ENCODE measurements at places on chromosomes 1 and 21.

GRCh38 chr1:43232482-43232881 is 37.3 kb upstream of the TMEM125 start:
- no peak for DNase-seq

DNA sequence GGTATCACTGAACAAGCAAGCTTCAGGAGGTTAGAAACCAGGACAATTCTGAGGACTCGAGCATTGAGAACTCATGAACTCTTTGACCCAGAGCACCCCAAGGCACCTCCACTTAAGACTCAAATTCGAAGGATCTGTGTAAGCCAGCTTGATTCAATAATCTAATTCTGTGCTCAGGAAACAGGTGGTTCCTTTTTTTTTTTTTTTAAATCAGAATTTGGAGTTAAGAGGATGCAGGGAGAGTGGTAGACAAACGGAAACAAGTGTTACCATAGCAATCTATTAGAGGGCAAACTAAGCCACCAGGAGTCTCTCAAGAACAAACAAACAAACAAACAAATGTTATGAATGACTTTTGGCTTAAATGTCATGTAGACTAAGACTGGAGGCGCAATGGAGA is 53.8 kb upstream of the DPH5 start:
- peak; percentile 80 for DNase-seq

GRCh38 chr1:15426492-15427279 is 11.6 kb upstream of the CTRC start:
- no peak for DNase-seq

GRCh38 chr1:11301601-11302000 is 28.6 kb downstream of the UBIAD1 start:
- DNase-seq = no peak

DNA sequence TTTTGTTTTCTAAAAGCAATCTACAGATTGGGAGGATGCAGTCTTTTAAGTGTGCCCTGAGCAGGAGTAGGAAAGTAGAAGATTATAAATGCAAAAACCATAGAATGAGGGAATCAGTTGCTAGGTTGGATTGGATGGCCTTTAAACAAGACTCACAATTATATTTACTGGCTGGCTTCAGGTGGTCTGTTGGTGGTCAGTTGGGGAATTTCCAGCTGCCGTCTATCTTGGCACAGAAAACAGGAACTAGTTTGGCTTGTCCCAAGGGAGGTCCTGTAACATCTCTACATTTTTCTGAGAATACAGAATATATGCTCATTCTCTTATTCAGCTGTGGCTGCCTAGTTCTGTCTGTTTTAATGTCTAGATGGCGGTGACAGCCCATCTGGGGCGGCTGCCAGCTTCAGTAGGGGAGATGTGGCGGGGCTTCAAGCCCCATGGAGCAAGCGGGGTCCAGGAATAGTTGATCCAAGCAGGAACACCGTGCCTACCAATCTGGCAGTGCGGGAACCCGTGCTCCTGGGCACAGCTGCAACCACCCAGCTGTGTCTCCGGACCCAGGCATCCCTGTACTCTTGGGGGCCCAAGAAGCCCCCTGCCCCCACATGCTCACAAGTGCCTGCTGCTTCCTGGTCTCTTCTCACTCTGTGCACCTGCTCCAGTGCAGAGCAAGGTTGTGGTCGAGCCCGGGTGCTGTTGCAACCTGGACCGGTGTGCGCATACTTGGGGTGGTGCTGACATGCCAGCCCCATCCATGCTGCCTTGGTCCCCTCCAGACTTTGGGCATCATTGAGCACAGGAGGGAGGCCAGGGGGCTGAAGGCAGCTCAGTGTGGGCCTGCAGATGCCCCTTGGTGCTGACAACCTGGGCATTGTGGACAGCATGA is 1182.6 kb downstream of the AMY1C start:
- no peak for DNase-seq

- no peak for DNase-seq
These were observed 20.3 kb upstream of the C2CD2 start for GRCh38 chr21:41973861-41974751.

GRCh38 chr1:1777950-1778662 is at the start of gene NADK:
NADK (minus strand) TSS chr1:1778470; CDS start chr1:1765406, 13,064 bp downstream.
- peak; percentile 72 for DNase-seq

DNA sequence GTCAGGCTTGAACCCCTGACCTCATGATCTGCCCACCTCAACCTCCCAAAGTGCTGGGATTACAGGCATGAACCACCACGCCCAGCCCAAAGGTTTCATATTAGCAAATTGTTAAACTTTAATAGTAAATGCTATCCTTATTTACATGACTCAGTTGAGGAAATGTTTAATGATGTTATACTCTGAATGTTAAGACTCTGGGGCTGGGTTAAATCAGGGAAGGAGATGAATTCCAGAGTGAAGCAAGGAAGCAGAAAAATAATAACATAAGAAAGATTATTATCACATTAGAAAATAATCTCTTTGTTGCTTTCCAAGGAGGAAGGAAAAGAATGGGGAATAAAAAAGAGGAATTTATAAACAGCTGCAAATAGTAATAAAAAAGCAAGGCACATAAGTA is 105.3 kb downstream of the PTGS2 start:
- no peak for DNase-seq

- no peak for DNase-seq
These were observed at the start of gene GPR161 for GRCh38 chr1:168136709-168137514. GPR161 (minus strand) TSS chr1:168136930; CDS start chr1:168104850, 32,080 bp downstream.

DNA sequence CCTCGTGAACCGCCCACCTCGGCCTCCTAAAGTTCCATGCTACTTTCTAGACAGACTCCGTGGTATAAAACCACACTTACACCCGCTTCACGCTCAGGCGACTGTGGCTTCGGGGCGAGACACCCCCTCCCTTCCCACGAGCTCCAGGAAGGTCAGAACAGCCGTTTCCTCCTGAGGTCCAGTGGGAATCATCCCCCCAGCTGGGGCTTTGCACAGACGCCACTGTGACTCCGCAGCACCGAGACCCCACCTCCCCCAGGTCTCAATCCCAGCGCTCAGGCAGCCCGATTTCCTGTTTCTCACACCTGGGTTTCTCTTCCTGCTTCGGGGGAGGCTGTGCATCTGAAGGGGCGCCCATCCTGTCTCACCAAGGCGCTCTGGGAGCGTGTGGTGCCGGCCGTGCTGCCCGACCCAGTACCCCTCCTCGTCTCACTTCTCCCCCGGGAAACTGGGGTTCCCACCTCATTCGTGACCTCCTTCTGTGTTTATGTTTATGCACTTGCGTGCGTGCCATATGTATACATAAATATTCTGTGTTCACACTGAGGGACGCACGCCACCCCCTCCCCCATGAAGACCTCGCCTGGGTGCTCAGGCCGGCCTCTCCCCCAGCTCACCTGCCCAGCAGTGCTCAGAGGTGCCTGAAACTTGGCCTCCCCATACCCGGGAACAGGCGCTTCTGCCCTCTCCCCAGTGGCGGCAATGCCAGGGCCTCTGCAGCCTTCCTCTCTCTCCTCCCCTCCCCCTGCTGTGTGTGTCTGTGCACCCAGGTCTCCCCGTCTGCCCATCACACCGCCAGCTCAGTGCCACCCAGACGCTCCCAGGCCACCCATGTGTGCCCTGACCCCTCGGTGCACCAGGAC is 14.6 kb downstream of the SLC35E2B start:
- DNase-seq = no peak

DNA sequence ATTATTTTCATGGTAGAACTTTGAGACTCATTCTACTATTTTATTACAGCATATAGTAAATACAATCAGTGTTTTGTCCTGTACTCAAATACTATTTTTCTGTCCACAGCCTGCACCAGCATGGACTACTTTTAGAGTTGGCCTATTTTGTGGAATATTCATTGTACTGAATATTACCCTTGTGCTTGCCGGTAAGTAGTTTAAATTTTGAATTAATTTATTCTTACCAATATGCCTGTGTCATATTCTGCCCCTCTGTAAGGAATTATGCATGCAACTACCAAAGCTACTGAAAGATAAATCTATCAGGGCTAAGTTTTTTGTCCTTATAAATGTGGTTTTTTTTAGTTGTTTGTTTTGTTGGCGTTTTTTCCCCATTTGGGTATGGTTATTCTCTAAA is 101.4 kb upstream of the KIAA1614 start:
- DNase-seq = no peak

DNA sequence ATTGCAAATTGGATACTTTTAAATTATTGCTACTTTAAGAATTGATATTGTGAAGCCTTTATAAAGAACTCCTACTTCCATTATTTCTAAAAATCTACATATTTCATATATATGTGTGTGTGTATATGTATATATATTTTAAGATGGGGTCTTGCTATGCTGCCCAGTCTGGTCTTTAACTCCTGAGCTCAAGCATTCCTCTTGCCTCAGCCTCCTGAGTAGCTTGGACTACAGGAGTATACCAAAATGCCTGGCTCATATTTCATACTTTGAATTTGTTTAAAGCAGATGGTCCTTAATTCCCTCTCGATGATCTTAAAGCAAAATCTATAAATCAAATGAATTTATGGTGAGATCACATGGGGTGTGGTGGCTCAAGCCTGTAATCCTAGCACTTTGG is 25.1 kb upstream of the CPLANE2 start:
- no peak for DNase-seq

GRCh38 chr21:37630872-37631271 is 264.3 kb downstream of the DYRK1A start:
- no peak for DNase-seq

DNA sequence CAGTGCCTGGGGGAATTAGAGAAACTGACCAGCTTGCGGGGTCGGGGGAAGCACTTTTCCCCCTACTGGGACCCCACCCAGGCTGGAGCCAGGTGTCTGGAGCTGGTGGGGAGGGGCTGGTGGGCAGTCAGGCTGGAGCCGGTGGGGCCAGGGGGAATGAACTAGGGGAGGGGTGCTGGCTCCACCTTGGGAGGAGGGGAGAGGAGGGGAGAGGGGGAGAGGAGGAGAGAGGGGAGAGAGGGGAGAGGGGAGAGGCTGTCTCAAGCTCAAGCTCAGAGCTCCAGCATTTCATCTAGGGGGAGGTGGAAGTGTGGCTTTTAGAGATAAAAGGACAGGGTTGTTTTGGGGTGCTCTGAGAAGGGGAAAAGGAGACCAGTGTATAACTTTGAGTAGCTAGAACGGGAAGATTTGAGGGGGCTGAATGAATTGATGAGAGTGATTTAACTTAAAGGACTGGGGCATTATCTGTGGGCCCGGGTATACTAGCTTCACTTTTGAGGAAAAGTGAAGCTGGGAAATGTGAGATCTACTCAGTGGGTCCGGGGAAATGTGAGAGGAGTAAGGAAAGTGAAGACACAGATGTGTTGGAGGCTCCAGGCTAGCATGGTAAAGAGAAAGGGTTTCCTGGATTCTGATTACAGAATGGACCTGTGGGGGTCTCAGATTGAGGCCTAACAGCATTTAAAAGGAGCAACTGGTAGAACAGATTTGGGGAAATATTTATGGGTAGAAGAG is 2.8 kb downstream of the EFNA1 start:
- no peak for DNase-seq

DNA sequence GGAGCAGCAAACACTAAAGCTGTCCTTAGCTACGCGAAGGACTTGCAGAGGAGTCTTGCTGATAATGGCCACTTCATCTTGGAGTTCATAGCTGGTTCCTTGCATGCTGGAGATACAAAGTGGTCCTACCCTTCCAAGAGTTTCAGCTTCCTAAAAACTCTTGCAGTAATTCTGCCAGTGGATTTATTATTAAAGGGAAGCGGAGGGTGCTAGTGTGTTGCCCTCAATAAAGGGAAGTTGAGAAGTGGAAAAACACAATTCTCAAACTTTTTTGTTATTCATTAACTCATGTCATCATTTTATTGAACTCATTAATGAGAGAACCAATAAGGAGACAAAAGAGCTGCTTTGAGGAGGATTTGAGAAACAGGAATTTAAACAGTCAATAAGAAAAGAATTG is 6.5 kb upstream of the HAPLN2 start:
- DNase-seq = no peak

- DNase-seq = no peak
These were observed 50.3 kb downstream of the CASQ2 start for GRCh38 chr1:115718011-115718754.

- DNase-seq = no peak
These were observed 83.6 kb downstream of the PRDM2 start for GRCh38 chr1:13783551-13783950.

- DNase-seq = no peak
These were observed 889.5 kb downstream of the USP25 start for GRCh38 chr21:16619281-16619680.

DNA sequence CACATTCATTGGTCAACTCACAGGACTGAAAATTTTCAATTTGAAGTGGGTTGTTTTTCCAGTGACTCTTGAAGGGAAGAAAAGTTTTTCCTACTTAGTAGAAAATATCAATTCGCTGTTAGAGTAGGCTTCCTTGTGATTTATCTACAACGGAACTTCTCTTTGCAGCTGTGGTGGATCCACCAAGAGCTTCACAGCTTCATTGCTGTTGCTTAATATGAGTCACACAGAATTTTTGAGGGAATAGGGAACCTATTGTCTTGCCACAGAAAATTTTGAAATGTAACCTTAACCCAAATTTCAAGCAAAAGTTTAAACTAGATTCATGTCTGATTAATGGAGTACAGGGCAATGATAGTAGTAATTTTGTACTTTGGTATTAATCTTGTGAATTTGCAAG is 58.4 kb upstream of the IFI44L start:
- DNase-seq = no peak

- DNase-seq = no peak
These were observed 9.1 kb upstream of the SYTL1 start for GRCh38 chr1:27332536-27333281.

GRCh38 chr1:44630116-44630515 is 44.2 kb downstream of the TMEM53 start:
- DNase-seq = no peak

- DNase-seq = no peak
These were observed 213.3 kb downstream of the ROR1 start for GRCh38 chr1:63987014-63987627.

GRCh38 chr1:185360714-185361113 is 43.7 kb upstream of the IVNS1ABP start:
- no peak for DNase-seq

DNA sequence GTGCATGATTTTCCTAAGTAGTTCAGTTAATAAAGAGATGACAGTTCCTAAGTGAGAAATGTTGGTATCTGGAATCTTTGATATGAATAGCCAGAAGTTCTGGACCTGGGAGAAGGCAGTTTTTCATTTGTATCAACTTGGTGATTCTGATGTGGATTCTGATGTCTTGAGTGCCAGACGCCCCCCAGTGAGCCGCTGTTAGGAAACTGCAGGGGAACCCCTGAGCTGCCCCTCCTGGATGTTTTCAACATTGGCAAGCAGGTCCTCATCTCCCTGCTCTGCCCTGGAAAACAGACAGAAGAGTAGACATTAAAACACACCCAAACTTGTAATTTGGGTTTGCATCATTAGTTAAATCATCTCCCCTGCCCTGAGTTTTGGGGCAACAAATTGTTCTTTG is 7.4 kb downstream of the ETS2 start:
- DNase-seq = no peak

GRCh38 chr1:37069406-37069805 is 35.1 kb upstream of the GRIK3 start:
- DNase-seq = no peak
